ENCODE measurements at places on chromosomes 13 and 19.
A peak's percentile ranks its signal among the peaks of the same experiment; 100 is the strongest.

DNA sequence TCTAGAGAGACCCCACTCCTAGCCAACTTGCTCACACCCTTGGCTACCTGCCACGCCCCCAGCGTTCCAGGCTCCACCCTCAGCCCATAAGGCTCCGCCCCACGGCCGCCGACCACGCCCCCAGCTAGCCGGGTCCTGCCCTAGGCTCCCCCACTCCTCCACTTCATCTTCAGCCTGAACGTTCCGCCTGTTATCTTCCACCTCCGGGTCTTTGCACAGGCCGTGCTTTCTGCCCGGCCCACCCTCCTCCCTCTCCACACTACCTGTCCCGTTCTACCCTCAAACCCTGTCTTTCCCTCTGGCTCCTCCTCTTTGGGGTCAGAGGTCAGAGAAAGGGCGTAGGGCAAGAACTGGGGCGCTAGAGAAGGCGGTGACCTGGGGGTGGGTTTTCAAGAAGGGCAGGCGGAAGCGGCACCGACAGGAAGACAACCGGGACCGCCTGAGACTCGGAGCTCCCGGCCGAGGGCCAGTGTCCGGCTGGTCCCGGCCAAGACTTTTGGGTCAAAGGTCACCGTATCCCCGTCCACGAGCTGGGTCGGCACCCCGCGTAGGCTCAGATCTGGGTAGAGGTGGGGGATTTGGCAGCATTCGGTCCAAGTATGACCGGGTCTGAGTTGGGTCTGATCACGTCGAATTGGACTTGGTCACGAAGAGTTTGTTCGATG is 2.2 kb downstream of the PDE4C start:
- DNase-seq: no peak

DNA sequence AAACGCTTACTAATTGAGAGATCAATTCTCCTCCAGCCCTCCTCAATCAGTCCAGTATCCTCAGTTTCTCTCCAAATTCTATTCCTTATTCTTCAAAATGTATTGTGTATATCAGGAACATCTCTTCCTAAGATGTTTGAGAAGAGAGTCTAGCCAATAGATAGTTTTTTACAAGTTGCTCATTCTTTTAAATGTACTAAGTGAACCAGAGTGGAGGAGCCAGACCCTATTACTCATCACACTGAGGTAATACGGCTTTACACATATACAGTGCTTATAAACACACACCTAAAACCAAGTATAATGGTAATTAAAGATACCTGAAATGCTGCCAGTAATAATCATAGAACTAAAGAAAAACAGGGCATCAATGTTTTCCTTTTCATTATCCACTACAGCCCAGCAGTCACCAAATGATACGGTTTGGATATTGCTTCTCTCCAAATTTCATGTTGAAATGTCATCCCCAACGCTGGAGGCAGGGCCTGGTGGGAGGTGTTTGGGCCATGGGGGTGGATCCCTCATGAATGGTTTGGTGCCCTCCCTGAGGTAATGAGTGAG is 45.2 kb upstream of the HMGB1 start:
- DNase-seq: no peak

DNA sequence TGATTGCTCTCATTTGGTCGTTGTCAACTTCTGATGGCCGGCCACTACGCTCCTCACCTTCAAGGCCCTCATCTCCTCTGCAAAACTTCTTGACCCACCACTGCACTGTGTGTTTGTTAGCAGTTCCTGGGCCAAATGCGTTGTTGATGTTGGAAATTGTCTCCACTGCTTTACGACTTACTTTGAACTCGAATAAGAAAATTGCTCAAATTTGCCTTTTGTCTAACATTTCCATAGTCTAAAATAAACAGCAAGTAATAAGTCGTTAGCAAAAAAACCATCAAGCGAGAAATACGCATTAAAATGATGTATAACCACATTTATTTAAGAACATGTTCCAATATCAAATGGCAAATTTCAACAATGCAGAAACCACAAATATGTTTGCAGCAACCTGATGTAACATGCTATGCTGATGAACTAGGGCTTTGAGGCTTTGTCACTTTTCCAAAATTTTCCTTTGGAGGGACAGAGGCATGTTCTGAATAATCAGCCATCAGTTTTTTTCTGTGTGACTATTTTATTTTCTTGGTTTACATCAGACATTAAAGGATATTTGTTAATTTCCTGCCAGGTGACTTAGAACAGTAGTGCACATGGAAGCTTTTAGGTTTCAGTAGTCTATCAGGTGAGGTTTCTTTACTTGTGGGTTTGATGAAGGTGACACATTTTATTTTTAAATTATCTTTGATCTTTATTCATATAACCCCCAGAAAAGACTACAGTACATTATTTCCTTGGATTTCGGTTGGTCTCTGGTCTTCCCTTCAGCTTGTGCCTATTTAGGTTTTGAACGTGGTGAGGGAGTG is 74.7 kb upstream of the TEX29 start:
- no peak for DNase-seq

DNA sequence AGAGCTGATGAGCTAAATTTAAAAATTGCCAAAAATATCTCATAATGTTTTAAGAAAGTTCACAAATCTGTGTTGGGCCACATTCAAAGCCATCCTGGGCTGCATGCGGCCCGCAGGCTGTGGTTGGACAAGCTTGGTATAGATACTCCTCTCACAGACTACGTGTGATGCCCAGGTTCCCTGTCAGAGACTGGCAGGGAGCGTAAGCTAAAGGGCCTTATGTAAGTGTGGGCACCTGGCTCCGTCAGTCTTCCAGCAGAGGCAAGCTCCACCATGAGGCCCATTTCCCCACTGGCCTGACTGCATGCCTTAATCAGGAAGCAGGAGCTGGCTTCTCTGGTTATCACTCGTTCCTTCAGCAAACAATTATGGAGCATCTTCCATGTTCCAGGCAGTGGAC is 200.2 kb downstream of the FOXO1 start:
- DNase-seq: no peak

- DNase-seq: no peak
Observed at GRCh38 chr13:51714663-51715168, 89.2 kb downstream of the DHRS12 start.

DNA sequence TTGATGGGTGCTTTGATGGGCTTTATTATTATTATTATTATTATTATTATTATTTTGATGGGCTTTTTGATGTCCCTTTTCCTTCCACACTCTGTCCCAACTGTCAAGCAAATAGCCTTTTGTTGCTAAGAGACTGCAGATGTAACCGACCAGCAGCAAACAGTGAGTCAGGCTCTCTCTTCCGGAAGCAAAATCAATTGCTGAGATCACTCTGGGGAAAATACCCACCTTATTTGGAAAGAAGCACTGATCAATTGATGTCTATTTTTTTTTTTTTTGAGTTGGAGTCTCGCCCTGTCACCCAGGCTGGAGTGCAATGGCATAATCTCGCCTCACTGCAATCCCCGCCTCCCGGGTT is 2.9 kb downstream of the LDLR start:
- DNase-seq: peak; percentile 77

DNA sequence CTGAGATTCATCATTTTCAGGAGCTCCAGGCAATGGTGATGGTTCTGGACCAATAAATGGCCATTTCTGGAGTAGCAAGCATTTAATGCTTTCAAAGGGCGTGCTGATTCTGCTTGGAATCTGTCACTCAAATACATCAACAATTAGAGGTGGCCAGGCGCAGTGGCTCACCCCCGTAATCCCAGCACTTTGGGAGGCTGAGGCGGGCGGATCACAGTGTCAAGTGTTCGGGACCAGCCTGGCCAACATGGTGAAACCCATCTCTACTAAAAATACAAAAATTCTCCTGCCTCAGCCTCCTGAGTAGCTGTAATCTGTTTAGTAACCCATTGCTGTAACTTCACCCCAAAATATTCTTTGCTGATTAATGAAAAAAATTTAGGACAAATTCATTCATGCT is 1574.2 kb downstream of the EFNB2 start:
- DNase-seq: no peak

GRCh38 chr19:50384685-50385535 is 763 bp downstream of the POLD1 start:
- DNase-seq: peak; percentile 50

GRCh38 chr13:112567161-112567862 is 20.6 kb downstream of the TUBGCP3 start:
- DNase-seq: peak; percentile 62

All from hepatic stellate cell (primary cell).